Astrocyte of the cerebellum (primary cell): ENCODE measurements at places on chromosomes 1 and 21.

DNA sequence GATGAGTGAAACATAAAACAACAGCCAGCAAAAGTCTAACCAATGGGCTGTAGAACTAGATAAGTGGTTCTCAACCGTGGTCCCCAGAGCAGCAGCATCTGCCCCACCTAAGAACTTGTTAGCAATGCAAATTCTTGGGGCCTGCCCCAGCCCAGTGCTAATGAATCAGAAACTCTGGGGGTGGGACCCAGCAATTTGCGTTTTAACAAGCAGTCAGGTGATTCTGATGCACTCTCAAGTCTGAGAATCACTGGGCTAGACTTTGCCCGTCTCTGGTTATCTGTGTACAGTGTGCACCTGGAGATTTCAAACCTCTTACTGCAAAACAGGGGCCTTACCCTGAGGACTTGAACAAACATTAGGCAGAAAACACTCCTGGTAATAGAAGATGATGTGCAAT lies 66.5 kb downstream of the PLXNA2 start:
- no peak for DNase-seq

- DNase-seq, result no peak
Observed at GRCh38 chr21:28256420-28256831, 736.3 kb downstream of the LTN1 start.

- no peak for DNase-seq
Observed at GRCh38 chr1:68438310-68438709, 11.4 kb downstream of the RPE65 start.

GRCh38 chr21:45420061-45421041 lies 15.4 kb downstream of the COL18A1 start:
- no peak for DNase-seq

DNA sequence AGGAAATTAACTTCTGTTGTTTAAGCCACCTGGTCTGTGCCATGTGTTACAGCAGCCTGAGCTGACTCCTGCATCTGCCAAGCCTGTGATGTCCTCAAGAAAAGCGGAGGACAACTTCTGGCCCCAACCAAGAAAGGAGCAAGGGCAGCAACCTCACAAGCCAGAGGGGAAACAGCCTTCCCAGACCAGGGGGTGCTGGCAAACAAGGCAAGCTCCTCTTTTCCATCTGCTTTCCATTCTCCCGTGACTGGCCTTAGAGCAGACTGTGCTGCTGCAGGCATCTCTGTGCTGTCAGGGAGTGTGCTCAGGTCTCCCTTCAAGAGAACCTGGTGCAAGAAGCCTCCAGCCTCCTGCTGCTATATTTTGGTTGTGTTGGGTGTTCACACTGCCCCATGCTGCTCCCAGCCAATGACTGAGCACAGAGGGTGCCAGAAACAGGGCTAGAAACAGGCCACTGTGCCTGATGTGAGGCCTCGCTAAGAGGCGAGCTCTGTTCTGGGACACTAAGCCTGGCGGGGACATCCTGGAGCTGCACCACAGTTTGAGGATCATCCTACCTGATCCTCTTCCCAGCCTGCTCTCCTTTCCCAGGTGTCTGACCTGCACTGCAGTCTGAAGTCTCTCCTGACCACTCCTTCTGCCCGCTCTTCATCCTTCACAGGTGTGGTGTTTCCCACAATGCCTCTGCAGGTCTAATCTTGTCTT lies 27.5 kb upstream of the SLAMF9 start:
- DNase-seq, result no peak

DNA sequence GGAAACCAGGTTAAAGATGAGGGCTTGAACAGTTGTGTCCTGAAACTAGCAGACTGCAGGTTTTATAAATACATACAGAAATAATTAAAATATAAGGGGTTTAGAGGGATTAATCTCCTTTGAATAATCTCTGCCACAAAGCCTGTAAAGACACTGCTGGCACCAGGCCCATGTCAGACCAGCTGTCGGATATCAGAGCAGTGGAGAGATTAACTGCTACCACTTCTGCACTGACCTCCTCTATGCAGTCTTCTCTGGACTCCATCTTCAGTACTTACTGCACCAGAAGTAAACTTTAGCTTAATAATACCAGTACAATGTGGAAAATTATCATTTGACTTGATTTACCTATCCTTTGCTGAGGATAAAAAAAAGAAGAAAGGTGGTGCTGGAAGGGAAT lies 128.6 kb downstream of the LHX4 start:
- DNase-seq, result no peak

DNA sequence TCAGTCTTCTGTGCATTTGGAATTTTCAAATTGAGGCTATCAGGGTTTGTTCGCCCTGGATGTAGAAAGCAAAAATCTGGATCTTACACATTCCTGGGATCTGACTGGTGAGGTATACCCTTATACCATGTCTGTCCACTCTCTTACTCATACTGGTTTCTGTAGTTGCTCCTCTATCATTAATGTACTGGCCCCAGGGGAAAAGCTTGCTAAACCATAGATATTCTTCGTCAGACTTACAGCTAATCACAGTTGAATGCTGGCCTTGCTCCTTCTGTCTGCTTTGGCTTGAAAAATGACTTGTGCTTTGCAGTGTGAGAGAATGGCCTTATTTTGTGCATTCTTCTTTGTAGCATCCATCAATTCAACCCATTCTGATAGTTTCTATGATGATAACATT lies 30.5 kb downstream of the TBCE start:
- peak; percentile 28 for DNase-seq

DNA sequence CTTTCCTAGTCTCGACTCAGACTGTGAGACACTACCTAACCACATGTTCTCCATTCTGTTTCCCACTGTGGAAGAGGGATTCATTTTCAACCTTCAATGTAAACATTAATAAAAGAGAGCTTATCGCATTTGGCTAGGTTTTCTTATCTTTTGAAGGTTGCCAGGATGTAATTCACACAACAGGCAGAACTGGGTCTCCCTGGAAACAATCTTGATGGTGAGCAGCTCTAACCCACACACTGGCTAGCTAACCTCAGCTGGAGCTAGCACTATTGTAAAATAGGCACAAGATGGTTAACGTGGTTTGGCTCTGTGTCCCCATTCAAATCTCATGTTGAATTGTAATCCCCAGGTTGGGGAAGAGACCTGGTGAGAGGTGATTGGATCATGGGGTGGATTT lies 75.1 kb downstream of the ZSCAN20 start:
- DNase-seq, result no peak

DNA sequence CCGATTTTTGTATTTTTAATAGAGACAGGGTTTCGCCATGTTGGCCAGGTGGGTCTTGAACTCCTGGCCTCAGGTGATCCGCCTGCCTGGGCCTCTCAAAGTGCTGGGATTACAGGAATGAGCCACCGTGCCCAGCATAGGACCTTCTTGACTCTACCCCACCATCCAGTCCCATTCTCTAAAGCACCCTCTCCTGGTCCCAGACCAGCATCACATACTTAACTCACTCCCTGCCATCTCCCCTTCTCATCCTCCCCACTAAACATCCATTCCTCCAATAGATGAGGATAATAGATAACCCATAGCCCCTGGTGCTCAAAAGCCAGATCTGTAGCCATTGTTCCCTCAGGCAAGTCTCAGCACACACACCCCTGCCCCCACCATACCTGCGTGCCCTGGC lies 2.1 kb downstream of the ENTREP3 start:
- DNase-seq, result no peak

DNA sequence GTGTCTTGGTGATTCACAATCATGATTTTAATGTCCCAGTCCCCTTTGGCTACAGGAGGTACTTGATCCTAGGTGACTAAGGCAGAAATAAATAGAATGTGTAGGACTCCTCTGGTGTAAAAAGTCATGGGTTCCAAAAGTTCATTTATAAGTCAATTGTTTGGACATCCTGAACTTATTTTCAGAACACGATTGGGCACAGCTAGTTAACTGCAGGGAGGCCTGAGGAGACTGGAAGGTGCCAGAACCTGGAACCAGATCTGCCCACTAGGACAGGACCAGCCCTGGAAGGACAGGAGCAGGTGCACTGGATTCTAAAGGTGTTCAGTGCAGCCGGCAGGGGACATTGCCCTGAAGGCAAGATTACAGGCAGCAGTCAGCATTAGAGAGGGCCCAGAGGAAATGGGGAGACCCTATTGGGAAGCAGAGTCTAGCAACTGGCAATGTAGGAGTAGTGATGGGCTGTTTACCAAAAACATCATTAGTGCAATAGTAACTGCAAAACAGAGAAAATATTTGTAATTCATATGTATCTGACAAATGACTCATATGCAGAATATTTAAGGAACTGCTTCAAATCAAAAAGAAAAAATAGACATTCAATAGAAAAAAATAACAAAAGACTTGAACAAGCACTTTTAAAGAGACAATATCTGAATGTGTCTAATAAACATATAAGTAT lies 23.6 kb upstream of the HEATR1 start:
- no peak for DNase-seq

GRCh38 chr21:42629933-42630589 lies 23.4 kb upstream of the PDE9A start:
- no peak for DNase-seq

DNA sequence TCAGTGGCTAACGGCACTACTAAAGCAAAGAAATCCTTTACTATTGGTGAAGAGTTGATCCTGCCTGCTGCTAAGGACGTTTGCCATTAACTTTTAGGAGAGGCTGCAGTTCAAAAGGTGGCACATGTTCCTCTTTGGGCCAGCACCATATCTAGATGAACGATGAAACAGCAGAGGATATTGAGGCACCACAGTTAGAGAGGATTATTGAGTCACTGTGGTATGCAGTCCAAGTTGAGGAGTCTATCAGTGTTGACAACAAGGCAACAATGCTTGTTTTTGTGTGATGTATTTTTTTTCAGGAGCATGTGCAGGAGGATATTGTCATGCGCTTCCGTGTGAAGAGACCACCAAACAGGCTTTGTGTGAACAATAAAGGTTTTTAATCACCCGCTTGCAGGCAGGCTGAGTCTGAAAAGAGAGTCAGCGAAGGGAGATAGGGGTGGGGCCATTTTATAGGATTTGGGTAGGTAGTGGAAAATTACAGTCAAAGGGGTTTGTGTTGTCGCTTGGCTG lies 80.9 kb downstream of the UCHL5 start:
- DNase-seq, result no peak

DNA sequence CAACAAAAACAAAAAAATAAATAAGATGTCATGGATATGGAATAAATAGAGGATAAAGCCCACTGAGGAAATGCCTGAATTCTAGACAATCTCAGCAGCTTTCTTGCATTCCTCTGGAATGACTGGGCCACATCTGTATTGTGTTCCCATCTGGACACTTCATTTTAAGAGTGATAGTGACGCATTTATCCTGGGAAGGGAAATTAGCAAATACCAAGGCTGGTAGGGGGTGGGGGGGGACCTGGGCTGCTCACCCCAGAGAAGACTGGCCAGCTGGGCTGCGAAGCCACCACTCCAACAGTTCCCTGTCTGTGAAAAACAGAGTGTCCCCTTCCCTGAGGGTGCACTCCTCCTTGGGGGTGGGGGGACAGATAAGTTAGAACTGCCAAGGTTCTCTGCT lies 106.3 kb downstream of the HIVEP3 start:
- peak; percentile 80 for DNase-seq

- DNase-seq, result peak; percentile 23
Observed at GRCh38 chr1:39898648-39899603, 2.8 kb downstream of the MYCL start.

GRCh38 chr1:12466816-12467215 lies 151.2 kb downstream of the DHRS3 start:
- DNase-seq, result no peak

GRCh38 chr1:158014731-158015320 lies 21.4 kb downstream of the KIRREL1 start:
- DNase-seq, result no peak

DNA sequence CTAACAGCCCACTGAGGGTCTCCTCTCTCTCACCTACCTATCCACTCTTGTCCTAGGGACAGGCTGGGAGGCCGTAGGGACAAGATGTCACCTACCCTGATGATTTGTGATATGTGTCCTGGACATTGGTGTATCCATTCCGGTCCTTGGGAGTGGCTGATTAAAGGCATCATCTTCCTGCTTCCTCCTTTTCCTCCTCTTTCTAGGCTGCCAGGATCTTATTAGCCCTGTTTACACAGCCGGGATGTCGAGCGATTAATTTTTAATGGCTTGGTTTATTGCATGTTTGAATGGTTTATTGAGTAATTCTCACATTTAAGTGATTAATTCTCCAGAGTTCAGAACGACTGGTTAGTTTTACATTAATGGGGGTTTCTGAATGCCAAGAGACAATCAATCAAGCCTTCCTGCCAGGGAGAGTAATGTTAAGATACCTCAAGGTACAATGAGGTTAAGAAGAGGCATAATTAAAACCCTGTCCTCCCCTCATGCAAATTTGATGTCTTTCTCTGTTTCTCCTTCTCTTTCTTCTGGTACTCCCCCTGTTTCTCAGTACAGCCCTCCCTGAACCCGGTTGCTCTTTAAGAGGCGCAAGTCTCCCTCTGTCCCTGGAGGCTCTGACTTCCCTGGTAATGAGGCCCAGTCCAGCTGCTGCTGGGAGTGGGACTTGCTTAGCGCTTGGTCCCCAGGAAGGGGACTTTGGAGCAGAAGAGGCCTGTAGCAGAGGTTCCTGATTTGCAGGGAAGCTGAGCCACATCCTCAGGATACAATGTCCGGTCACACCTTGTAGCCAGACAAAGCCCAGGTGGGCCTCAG lies 50.9 kb downstream of the ACTL8 start:
- no peak for DNase-seq

DNA sequence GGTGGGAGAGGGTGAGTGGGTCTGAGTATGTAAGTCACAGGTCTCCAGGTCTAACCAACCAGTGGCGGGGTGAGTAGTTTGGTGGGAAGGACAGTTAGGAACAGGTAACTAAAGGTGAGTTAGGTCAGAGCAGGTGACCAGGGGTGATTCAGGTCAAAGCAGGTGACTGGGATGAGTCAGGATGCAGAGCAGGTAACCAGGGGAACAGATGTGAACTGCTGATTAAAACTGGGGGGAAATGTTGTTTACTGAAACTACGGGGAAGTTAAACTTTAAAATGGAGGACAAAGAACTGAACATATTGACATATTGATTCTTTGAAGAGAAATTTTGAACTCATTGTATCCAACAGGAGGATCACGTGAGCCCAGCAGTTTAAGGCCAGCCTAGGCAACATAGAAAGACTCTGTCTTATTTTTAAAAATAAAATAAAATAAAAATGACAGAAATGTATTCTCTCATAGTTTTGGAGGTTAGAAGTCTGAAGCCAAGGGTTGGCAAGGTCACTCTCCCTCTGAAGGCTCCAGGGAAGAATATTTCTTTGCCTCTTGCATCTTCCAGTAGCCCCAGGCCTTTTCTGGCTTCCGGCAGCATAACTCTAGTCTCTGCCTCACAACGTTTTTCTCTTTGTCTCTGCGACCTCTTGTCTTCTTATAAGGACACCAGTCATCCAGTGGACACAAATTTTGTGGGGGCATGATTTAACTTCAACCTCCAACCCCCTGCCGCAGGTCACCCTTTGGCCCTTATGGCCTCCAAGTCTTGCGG lies 64.3 kb upstream of the TINAGL1 start:
- no peak for DNase-seq

- DNase-seq, result no peak
Observed at GRCh38 chr1:237763751-237764150, 127.0 kb downstream of the ZP4 start.
